ENCODE measurements at places on chromosomes 5 and 9.

DNA sequence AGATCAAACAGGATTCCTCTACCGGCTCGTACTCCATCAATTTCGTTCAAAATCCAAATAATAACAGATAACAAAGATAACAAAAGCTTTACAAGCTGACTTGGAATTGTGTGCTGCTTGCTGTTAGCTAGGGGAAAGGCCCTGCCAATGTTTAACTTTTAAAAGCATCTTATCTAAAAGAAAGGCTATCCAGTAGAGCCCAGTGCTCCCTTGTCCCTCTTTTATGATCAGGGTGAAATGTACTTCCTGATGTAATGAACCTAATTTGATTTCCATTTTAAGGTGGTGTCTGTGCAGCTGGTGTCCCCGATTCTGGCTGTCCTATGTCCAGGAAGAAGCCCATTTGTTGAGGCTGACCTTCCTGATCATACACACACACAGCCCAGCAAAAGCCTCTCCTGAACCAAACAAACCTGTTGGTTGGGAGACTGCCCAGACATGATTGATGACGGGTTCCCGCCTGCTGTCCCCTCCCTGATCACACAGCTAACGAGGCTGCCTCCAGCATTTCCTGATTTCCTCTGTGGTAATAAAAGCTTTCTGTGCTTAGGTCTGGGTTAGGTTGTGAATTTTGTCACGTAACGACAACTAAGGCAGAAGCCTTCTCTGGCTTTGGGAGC lies 54.1 kb downstream of the PWWP2A start:
- no peak for DNase-seq

- no peak for DNase-seq
Observed at GRCh38 chr5:150278916-150279315, 10.7 kb downstream of the CAMK2A start.

- DNase-seq: no peak
Observed at GRCh38 chr9:70410368-70410767, 4.1 kb downstream of the KLF9 start.

DNA sequence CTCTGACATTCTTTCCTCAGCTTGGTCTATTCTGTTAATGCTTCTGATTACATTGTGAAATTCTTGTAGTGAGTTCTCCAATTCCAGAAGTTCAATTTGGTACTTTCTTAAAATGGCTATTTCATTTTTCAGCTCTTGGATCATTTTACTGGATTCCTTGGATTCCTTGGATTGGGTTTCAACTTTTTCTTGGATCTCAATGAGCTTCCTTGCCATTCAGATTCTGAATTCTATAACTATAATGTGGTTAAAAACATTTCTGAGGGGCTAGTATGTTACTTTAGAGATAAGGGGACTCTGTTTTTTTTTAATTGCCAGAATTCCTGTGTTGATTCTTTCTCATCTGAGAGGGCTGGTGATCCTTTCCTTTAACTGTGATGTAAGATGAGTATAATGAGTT lies 136.4 kb downstream of the MCTP1 start:
- DNase-seq: no peak

DNA sequence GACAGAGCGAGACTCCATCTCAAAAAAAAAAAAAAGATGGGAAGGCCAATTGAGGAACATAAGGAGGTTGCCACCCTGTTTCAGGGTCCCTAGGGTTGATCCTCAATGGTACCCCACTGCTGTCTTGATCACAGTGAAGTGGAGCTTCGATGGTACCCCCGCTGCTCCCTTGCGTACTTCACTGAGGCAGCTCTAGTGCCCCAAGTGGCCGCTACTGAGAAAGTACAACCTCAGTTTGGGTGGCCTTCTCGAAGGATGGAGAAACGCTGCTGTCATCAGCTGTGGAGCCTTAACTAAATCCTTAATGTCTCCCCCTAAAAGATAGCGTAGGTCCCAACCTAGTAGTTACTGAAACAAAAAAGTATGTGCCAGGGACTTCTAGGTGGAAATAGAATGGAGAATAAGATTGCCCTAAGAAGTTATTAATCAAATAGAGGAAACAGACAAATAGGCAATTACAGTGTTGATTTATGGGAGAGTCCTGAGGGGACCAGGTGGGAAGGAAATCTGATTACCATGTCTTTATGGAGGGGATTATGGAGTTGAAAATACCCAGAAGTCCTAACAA lies 6.3 kb downstream of the TESK1 start:
- no peak for DNase-seq

DNA sequence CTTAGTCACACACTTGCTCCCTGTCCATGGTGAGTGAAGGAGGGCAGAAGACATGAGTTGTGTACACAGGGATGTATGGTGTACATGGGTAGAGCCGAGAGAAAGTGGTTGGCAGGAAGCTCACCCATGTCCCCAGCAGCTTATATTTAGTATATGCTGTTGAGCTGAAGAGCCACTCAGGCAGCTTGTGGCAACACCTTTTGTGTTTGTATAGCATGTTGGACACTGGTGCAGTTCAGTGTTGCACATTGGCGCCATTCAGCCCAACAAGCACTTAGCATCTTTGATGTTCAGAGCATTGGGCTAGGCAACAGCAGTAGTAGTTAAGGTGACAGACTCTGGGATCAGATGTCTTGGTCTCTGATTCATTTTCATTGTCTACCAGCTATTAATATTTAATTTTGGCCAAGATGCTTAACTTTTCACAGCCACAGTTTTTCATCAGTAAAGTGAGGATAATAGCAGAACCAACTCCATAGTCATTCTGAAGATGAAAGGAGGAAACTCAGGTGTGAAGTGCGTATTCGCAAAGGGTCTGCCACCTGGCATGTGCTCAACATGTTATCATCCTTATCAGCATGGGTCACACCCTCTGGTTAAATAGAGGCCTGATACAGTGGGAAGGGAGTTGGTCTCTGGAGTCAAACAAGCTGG lies 184.8 kb downstream of the NR3C1 start:
- no peak for DNase-seq

DNA sequence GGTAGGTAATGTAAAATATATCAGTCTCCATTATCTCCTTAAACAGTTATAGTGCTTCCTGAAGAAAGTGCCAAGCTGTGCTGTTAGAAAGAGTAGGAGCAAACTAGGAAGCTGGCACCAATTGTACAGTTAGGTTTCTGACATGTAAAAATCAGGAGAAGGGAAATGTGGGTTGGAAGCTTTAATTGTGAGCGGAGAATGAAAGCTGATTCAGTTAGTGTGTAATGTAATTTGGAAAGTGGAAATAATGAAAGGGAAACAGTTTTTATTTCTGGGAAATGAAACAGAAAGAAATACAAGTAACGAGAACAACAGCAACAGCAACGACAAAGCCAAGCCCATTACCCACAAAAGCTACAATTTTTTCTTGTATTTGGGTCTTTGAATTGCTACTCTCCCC lies 48.8 kb upstream of the JAK2 start:
- DNase-seq: no peak

- no peak for DNase-seq
Observed at GRCh38 chr5:129977810-129978209, 73.5 kb downstream of the CHSY3 start.

DNA sequence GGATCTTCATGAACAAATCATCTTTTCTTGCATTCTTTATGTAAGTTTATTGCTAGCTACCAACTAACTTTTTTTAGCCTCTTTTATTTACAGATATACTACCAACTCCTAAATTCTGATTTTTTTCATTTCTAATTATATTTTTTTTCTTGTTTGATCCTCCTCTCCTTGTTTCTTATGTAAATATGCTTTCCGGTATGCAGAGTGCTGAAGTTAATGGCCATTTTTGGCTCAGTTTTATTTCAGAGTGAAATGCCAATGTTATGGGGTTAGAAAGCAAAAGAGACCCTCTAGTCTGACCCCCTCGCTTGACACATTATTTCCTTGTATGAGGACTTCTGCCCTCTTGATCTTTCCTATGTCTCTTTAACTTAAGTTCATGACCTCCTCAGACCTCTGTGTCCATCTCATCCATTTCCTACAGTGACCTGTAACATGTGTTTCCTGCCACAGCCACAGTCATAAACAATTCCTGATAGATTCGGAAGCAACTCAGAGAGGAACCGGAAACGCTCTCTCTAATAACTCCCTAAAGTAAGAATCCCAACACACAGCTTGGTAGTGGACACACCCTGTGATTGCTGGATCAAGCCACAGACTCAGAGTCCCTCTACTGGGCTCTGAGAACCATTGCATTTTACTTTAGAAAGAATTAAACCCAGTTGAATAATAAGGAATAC lies 42.9 kb upstream of the AFAP1L1 start:
- DNase-seq: no peak

DNA sequence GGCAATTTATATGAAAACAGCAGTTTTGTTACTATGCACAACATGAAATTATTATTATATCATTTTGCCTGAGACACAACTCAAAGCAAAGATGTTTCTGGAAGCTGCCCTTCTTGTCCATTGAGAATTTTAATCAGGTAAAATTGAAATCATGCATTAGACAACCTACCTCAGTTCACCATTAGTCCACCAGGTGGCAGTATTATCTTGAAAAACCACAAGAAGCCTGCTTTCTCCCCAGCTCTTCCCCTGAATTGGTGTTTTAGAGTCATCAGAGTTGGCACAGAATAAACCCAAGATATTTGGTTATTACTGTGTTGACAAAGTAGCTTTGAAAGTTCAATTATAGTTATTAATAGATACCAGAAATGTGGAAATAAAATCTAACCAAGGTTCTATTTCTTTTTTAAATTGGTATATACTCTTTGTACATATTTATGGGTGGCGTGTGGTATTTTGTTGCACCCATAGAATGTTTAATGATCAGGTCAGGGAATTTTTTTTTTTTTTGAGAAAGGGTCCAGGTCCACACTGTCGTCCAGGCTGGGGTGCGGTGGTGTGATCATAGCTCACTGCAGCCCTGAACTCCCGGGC lies 25.7 kb downstream of the UTP15 start:
- DNase-seq: peak; percentile 58

- no peak for DNase-seq
Observed at GRCh38 chr9:104304925-104305324, 199.1 kb upstream of the OR13F1 start.

- DNase-seq: no peak
Observed at GRCh38 chr5:32840606-32841005, 129.5 kb downstream of the NPR3 start.

- no peak for DNase-seq
Observed at GRCh38 chr5:175800656-175801081, 70.7 kb upstream of the CPLX2 start.

DNA sequence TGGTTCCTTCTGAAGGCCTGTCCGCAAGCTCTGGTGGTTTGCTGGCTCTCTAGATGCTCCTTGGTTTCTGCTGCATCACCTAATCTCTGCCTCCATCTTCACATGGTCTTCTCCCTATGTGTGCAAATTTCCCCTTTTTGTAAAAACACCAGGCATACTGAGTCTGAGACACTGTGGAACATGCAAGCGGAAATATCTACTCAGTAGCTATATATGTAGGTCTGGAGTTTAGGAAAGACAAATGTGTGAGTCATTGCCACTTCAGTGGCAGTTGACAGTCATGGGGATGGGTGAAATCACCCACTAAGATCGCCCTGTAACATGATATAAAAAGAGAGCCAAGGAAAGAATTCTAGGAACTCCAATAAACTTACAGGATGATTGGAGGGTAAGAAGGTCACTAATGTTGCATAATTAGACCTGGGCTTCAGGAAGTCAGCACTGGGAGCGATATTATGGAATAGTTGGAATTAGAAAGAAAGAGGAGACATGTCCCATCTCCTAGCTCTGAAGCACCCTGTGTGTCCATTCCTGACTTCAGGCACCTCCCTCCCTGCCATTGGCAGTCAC lies 22.7 kb upstream of the UBLCP1 start:
- no peak for DNase-seq

DNA sequence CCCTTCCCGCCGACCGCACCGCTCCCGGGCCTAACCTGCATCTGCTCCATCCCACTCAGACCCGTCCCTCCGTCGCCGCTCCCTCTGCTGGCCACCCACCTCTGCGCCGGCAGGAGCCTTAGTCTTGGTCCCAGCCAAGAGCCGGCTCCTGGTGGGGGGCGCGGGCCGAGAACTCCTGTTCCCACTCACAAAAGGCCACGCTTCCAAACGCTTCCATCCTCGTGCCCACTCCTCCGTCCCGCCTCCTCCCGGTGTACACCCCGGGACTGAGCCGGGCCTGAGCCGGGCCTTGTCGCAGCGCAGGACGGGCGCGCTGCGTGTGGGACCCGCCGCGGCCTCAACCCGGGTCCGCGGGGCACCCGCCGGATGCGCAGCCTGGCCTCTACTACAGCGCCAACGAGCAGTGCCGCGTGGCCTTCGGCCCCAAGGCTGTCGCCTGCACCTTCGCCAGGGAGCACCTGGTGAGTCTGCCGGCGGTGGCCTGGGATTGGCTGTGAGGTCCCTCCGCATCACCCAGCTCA lies 7.5 kb downstream of the ADAMTS13 start:
- no peak for DNase-seq

GRCh38 chr5:120146787-120147186 lies 317.3 kb upstream of the PRR16 start:
- DNase-seq: no peak

- DNase-seq: no peak
Observed at GRCh38 chr5:11588803-11589202, 315.4 kb downstream of the CTNND2 start.

GRCh38 chr5:154010660-154011059 lies 28.1 kb downstream of the FAM114A2 start:
- no peak for DNase-seq

GRCh38 chr5:27845248-27845647 lies 806.9 kb upstream of the CDH9 start:
- no peak for DNase-seq

DNA sequence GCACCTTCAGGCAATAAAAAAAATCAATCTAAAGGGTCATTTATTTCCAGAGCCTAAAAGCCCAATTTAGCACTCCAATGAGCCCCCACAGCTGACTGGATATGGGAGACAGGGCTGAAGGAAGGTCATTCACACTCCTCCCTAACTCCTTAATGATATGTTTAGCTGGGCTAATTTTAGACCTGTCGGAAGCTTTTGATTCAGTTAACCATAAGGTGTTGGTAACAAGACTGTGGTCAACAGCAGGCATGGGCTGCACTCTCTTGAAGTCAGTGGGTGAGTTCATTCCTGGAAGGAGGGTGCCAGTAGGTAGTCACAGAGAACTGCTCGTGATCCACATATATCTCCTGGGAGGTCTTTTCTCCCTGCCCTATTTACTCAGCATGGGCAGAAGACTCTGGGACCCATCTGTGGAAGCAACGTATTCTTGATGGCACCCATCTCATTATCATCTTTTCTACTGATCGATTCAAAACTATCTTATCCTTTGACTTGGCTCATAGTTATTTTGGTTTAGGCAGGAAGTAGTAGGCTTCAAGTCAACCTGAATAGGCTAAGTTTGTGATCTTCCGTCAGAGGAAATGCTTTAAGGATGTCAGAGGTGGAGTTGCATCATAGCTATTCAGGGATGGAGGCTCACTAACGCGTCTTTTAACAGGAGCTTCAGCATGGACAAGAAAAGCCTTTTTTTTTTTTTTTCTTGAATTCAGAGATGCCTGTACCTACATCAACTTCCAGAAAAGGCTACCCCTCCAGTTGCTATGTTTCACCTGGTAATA lies 367.7 kb upstream of the SLC30A5 start:
- no peak for DNase-seq

GRCh38 chr9:121997791-121998190 lies 95.3 kb downstream of the TTLL11 start:
- no peak for DNase-seq

DNA sequence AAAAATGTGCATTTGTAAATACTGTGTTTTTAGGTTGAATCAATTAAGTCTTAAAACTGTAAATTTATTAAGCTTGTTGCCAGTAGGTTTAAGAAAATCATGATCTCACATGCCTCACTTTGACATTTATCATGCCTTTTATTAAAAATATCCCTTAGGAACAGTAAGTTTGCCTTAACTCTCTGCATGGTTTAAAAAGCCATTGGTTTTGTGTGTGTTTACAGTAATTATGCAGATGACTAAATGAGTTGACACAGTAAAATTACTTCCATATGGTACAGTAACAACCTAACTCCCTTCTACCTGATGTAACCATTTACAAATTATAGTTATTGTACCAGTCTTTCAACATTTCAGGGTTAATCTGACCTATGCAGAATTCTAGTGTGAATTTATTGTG lies 6.5 kb downstream of the RPS6 start:
- no peak for DNase-seq

Data from T-helper 1 cell (primary cell).